Stimulated activated CD8-positive, alpha-beta memory T cell treated with anti-CD3 and anti-CD28 coated beads, Interleukin-4, amount 100 ng/mL, for 24 hours (primary cell): ENCODE measurements at places on chromosomes 5 and 9.

DNA sequence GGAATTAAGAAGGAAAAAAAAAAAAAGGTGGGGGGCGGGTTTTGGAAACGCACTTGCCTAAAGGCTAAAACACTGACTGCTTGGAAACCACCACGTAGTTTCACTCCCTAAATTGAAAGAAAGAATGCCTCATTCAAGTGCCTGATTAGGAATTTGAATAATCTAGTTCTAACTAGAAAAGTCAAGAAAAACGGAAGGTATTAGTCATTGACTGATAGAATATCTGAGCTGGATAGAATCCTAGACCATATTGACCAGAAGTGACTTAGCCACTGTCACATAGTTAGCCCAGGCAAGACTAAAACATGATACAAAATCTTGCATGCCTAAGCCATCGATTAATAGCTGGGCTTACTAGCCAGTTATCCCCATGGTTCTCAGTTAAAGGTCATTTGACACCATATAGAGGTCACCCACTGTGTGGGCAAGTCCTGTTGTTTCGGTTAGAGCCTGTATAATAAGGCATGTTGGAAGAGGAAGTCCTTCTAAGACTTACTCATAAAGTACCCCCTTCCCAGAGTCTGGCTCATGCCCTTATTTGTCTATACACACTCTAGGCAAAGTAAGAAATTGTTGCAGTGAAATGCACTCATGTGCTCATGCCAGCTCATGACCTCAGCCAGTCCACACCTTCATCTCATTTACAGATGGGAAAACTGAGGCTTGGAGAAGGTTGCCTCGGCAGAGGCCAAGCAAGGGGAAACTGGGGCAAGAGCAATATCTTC, 40.2 kb downstream of the SH3RF2 start:
- no peak for DNase-seq

DNA sequence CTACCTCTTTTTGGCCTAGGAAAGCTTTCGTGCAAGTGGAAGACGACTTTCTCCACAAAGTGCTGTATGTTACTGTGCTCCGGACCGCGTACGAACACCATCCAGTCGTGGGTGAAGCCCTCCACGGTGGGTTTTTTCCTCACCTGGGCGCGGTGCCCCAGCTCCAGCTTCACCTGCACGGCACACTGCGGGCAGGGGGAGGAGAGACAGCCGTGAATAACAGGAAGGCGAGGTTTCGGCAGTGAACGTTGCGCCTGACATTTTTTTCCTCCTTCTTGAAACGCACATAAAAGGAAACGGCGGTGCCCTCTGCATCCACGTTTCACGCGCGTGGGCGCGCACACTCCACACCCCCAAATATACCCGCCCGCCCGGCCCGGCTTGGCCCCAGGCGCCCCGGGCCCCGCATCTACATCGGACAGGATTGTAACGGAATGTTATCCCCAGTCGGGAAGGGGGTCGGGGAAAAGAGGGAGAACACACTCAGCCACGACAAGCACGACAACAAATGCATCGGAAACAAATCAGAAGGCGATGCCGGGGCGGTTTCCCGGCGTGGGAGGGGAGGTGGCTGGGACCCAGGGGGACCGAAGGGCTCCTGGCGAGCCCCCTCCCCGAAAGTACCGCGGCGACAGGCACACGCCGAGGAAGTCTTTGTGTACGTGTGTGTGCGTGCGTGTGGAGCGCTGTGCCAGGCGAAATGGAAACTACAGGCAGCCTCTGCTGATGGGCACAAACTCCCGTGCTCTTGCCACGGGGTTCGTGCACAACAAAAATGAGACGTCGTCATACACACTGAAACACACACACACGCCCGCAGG, 1.4 kb downstream of the MLLT3 start:
- DNase-seq, result peak; percentile 30

GRCh38 chr5:79508354-79508753, 5.6 kb downstream of the HOMER1 start:
- DNase-seq, result no peak

DNA sequence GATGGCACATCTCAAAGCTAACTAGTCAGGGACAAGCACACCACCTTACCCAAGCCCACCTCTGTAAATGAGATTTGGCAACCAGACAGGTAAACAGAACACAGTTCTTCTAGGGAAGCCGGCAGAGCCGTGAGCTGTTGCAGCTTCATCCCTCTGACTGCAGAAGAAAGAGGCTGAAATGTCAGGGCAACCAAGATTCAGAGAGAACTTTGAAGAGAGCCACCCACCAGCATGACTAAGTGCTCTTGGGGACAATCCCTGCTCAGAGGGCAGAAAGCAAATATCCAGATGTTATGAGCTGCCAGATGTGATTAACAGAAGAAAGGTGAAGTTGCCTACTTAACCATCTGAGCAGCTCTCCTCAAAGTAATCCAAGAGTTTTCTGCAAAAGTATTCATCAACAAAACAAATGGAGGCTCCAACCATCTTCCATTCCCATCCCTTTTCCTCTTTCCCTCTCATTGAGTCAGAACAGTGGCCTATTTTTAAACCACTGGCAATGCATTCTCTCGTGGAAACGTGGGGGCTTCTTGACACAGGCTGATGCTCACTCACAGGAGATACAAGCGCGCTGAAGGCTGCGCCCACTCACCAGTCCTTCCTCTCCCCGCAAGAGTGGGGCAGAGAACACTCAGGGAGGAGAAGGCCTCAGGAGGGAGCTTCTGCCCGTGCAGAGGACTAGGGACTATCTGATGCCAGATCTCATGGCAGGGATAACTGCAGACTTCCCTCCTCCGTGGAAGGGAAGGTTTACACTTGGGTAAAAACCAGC, 57.1 kb downstream of the SLIT3 start:
- no peak for DNase-seq

DNA sequence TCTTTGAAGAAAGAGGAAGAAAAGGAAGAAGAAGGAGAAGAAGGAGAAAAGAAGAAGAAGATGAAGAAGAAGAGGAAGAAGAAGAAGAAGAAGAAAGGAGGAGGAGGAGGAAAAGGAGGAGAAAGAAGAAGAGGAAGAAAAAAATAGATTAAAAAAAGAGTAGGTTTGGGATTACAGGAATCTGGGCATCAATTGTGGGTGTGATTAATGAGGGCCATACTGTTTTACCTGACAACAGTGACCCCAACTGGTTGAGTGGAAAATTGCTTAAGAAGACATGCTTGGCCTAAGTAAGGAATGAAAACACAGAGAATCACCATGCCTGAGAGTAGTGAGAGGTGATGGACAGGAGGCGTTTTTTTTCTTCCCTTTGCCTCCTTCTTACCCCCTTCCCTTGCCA, 114.6 kb downstream of the FAM170A start:
- no peak for DNase-seq

DNA sequence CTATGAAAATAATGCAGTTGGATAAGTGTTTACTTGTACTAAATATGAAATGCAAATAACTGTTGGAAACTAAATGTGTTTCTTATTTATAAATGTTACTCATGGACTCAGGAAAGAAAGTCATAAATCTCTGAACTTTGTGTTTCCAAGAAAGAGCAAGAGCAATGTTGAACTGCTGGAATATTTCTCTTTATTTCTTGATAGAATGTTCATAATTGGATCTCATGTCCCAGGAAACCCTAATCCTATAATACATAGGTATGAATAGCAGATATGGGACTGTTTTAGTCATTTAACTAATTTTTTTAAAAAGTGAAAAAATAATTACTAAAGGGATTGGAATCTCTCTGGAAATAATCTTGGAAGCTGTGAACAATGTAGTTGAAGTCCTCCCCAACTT, 245.0 kb upstream of the ACTBL2 start:
- DNase-seq, result no peak

GRCh38 chr5:73031839-73032238, 76.0 kb downstream of the FCHO2 start:
- no peak for DNase-seq
